ENCODE measurements at places on chromosomes 1 and 21.

GRCh38 chr1:201355471-201355870, 22.0 kb downstream of the TNNT2 start:
- DNase-seq = no peak

GRCh38 chr1:13813398-13814012, 113.5 kb downstream of the PRDM2 start:
- peak; percentile 26 for DNase-seq

- peak; percentile 84 for DNase-seq
These were observed 54.0 kb downstream of the APP start for GRCh38 chr21:26116456-26117011.

- DNase-seq = peak; percentile 49
These were observed 19.0 kb downstream of the DAB1 start for GRCh38 chr1:57404884-57405283.

- DNase-seq = no peak
These were observed 7.4 kb downstream of the IFNAR1 start for GRCh38 chr21:33332143-33332542.

GRCh38 chr1:81414488-81415015, 386.2 kb upstream of the ADGRL2 start:
- peak; percentile 39 for DNase-seq

DNA sequence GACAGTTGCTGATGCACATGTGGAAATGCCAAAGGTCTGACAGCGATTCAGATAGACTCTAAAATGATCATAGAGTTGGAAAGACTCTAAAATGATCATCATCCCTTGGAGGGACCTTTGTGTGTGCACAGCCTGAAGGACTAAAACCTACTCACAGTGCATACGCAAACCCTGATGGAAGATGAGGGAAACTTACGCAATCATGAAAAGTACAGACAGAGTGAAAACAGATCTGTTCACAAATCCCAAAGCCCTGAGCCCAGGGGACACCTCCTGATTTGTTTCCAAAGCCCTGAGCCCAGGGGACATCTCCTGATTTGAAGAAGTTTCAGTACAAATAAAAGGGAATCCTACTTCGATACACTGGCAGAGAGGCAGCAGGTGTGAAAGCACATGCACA, 79.3 kb upstream of the PROX1 start:
- no peak for DNase-seq

DNA sequence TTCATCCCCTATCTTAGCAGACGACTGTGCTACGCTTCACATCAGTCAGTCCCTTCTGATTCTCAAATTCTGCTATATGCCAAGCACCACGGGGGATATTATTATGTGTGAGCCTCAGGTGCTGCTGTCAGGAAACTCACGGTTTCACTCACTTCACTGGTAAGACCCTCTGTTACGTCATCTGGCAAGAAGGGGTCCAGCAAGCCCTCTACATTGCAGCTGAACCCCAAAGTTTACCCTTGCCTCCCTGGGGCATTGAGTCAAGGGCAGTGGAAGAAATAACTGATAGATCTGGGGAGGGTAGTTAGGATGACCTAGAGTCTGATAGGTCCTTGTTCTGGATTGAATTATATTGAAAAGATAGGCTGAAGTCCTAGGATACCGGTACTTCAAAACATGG, 237.4 kb downstream of the RRAGC start:
- DNase-seq = no peak

DNA sequence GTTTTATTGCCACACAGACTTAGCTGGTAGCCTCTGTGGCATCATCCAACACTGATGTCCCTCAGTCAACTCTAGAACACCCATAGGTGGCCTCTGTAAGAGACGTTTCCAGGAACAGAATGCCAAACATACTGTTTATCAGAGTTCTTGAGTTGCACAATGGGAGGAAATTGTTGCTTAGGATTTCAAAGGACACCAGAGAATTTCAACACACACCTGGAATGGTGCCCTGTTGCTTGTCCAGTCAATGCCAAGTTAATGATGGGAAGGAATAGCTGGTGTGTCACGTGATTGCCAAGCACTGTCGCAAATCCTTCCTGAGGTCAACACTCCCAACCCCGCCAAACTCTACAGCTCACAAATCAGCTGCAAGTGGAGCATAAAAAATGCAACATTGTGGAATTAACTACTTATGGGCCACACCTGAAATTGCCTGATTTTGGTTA, 28.6 kb upstream of the DUSP23 start:
- peak; percentile 8 for DNase-seq

- DNase-seq = peak; percentile 51
These were observed 237.2 kb downstream of the KAZN start for GRCh38 chr1:14835725-14836124.

DNA sequence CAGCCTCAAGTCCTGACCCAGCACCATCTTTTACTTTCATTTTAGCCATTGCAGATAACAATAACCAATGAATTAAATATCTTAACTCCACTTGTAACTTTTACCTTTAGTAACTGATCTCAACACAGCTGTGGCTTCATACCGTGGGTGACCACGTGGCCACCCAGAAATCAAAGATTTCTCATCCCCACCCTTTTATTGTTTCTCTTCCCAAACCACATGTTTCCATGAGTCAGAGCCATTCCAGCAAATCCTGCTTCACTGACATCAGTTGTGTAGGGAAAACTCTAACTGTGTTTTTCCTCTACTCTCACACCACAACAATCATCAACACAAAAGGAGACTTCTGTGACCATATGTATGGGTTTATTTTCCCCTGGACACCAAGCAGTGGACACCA, 25.1 kb upstream of the BRDT start:
- DNase-seq = peak; percentile 81

- peak; percentile 71 for DNase-seq
These were observed 32.4 kb downstream of the RGS5 start for GRCh38 chr1:163170331-163170730.

- no peak for DNase-seq
These were observed 10.5 kb upstream of the GNG12 start for GRCh38 chr1:67843746-67844145.

DNA sequence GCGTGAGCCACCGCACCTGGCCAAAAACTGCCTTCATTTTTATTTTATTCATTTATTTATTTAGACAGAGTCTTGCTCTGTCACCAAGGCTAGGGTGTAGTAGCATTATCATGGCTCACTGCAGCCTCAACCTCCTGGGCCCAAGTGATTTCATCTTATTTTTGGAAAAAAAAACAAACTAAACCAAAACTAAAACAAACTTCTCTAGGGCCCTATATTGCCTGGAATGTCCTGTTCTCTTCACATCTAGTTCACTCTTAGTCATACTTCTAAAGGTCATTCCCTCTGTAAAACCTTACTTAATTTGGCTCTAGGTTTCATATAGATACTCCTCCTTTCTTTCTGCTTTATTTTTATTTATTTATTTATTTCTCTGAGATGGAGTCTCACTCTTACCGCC, 15.6 kb downstream of the RPS27 start:
- DNase-seq = peak; percentile 34

DNA sequence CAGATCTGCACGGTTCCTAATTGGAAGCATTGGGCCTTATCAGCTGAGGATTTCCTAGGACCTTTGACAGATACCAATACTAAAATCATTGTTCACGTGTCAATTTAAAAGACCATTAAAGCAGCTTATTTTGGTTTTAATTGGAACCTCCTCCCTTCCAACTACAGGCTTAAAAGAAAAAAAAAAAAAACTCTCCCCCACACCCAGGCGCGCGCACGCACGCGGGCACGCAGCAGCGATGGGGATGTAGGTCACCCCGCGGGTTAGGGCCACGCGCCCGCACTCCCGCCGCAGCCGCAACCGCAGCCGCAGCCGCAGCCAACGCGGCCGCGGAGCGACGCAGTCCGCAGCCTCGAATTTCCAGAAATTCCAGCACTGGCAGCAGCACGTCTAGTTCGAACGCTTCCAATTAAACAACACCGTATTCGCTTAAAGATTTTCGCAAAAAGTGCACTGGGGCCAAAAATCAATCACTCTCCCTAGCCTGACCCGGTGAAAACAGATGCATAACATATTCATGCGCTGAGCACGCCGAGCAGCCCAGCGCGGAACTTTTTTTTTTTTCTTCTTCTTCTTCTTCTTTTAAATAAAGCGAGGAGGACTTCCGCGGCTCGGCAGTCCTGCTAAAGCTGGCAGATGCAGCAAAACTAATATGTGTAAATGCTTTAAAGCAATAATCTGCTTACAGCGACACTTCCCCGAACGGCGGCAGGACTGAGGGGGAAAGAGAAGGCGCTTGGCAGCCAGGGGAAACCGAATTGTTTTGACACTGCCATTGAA, 13.3 kb upstream of the BARHL2 start:
- DNase-seq = peak; percentile 12

DNA sequence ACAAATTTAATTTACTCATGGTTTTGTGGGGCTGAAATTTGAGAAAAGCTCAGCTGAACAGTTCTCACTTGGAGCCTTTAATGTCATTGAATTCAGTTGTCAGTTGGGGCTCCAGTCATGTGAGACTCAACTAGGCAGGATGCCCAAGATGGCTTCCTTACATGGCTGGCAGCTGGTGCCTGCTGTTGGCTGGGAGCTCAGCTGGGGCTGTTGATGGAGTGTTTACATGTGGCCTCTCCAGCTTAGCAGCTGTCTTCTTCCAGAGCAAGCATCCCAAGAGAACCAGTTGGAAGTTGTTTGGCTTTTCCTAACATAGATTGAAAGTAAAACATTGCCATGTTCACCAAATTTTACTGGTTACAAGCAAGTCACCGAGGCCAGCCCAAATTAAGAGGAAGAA, 81.8 kb upstream of the KCNA3 start:
- DNase-seq = no peak

DNA sequence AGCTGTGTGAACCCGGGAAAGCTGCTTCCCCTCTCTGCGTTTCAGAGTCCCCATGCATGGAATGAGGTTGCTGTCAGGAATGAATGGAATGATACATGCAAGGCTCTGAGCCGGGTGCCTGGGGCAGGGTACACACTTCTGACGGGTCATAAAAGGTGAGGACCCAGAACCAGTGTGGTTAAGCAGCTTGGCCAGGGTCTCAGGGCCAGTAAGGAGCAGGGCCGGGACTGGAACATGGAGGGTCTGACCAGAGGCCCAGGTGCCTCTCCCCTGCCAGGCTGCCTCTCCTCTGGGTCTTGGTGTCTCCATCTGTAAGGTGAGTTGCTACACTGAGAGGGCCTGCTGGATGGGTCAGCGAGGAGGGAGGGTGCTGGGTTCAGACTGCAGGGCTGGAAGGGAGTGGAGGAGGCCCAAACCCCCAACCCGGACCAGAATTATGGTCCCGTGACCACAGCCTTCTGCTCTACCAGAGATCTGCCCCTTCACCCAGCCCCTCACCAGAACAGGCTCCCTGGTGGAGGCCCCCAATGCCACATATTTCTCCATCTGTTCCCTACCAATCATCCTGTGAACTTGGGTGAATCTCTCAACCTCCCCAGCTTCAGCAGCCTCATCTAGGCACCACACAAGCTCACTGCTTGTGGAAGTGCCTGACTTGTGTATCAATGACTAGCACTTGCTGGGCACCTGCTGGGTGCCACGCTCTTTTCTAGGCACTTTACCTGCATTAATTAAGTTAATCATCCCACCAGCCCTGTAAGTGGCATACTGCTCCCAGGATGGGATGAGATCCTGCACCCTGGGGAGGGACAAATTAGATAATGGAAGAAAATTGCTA, 16.2 kb upstream of the LRP8 start:
- no peak for DNase-seq

GRCh38 chr1:212916481-212917133, 33.7 kb upstream of the VASH2 start:
- DNase-seq = peak; percentile 43

DNA sequence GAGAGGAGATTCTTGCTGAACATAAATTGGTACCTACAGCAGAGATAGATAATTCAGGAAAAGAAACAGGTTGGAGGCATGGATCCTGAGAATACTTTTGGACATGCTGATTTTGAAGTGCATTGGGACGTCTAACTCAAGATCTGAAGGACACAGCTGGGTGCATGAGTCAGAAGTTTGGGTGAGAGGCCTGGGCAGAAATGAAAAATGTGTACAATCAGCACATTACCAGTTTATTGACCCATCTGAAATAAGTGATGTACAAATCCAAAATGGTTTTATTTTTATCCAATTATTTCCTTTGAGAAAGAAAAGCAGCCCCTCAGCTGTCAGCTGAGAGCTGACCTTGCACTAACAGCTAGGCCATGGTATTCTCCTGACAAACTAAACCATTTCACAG, 975.2 kb upstream of the B3GALT2 start:
- DNase-seq = no peak

DNA sequence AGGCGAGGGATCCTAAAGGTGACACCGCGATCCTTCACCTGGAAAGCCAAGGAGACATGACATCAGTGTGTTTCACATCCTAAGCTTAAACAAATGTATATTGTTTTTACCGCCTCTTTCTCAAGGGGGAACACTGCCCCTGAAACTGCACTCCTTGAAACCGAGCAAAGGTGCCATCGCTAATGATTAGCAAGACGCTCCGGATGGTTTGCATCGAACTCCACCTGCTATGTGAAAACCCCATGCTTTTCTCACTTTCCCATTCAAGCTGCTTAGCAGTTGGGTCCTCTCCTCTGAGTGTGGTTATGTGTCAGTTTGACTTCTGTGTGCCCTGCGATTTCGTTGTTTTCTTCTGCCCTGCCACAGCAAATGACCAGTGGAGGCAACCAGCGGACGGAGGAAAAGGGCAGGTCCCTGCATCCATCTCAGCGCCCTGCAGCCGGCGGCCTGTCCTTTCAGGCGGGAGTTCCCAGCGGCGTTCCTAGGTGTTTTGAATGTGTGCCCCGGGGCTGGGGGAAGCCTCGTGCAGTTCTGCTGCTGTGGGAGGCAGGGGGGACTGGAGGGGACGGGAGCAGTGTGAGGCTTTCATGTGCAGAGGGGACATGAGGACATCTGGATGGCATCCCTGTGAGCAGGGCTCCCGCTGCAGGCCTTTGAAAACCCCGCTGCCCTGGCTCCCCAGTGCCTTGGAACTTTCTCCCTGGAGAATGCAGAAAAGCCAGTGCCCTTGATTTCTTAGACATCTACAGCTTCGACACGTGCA, 16.1 kb downstream of the ZBTB18 start:
- DNase-seq = no peak

DNA sequence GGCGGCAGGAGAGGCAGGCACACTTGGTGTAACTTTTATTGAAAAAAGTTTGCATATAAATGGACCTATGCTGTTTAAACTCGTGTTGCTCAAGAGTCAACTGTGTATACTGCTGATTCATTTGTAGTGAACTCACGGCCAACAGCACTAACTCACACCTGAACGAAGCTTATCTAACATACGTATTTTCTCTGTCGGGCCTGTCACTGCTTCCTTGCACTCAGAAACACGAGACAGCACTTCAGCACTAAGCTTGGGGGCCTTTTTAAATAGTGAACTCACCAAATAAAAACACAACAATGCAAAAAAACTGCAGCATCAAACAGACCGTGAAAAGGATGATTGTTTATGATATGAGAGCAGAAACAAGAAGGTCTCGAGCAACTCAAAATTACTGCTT, 58.9 kb upstream of the NEK2 start:
- DNase-seq = no peak

GRCh38 chr1:82455342-82455741, 654.6 kb downstream of the ADGRL2 start:
- no peak for DNase-seq
